ENCODE measurements at places on chromosomes 11 and 22. TPM values are rescaled to one million over a fixed set of nuclear protein-coding genes. Genes with fewer than 3 reads are reported as not detected.

The GSTT2B gene
- 2.0 TPM for total RNA-seq

The SLC15A3 gene
- 3.3 TPM for total RNA-seq

The MYBPC3 gene
- total RNA-seq: not detected

The C11orf97 gene
- total RNA-seq: not detected

The MPZL2 gene
- total RNA-seq: 1.6 TPM

The LARGE2 gene
- 0.41 TPM for total RNA-seq

The CBLIF gene
- not detected for total RNA-seq

The AMOTL1 gene
- total RNA-seq: 35.5 TPM

The SERPIND1 gene
- 4.5 TPM for total RNA-seq

The SYT12 gene
- 0.41 TPM for total RNA-seq

The C11orf42 gene
- total RNA-seq: not detected

The YPEL4 gene
- total RNA-seq: 5.3 TPM

The SCUBE2 gene
- total RNA-seq: 2.9 TPM

The VWCE gene
- 2.0 TPM for total RNA-seq

The SCGB1C1 gene
- total RNA-seq: not detected

The NPTXR gene
- total RNA-seq: 10.6 TPM

The BBOX1 gene
- 2.4 TPM for total RNA-seq

The HOATZ gene
- not detected for total RNA-seq

The SMC1B gene
- not detected for total RNA-seq

The SCGB2A2 gene
- not detected for total RNA-seq

The SF1 gene
- 62.4 TPM for total RNA-seq

The PTH gene
- not detected for total RNA-seq

The ARHGAP8 gene
- 1.2 TPM for total RNA-seq

The KCNJ1 gene
- not detected for total RNA-seq

The HEPHL1 gene
- total RNA-seq: not detected

The TREH gene
- total RNA-seq: not detected

The PLAAT2 gene
- not detected for total RNA-seq

The SSTR3 gene
- total RNA-seq: 0.41 TPM

The CCDC188 gene
- 0.82 TPM for total RNA-seq

The CCDC87 gene
- 1.2 TPM for total RNA-seq

The NXPE4 gene
- total RNA-seq: not detected

The RAB1B gene
- 22.8 TPM for total RNA-seq

The EXPH5 gene
- total RNA-seq: under 0.01 TPM

The MUC6 gene
- total RNA-seq: not detected

The DMC1 gene
- 4.5 TPM for total RNA-seq

The CABP4 gene
- not detected for total RNA-seq

The CARD18 gene
- total RNA-seq: not detected

The UNC93B1 gene
- total RNA-seq: 2.9 TPM

The IRF7 gene
- total RNA-seq: 0.82 TPM

The NAGA gene
- 13.5 TPM for total RNA-seq

The RTN4RL2 gene
- 0.41 TPM for total RNA-seq

The NXF1 gene
- total RNA-seq: 10.6 TPM

The SYT7 gene
- total RNA-seq: 14.7 TPM

The MAJIN gene
- not detected for total RNA-seq

The ANGPTL5 gene
- 0.41 TPM for total RNA-seq

The GAB4 gene
- not detected for total RNA-seq

The MRGPRE gene
- not detected for total RNA-seq

The MPZL3 gene
- 2.4 TPM for total RNA-seq

The KRTAP5-2 gene
- total RNA-seq: not detected

The OR52I2 gene
- not detected for total RNA-seq
